ENCODE measurements at places on chromosomes 2 and 18.

DNA sequence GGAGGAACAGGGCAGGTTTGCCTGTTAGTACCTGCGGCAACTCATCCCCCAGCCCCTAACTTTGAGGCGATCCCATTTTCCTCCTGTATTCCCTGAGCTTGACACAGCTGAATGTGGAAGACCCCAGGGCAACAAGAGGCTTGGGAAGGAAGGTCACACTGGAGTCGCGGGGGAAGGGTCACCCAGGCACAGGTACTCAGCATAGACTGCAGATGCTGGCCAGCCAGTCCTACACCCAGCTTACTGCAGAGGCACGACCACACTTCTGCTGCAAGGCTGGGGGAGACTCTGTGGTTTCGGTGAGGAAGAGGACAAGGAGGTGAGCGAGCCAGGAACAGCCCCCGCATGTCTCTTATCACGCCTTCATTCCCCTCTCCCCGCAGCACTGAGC is 91.5 kb downstream of the MALT1 start:
- DNase-seq, result no peak

DNA sequence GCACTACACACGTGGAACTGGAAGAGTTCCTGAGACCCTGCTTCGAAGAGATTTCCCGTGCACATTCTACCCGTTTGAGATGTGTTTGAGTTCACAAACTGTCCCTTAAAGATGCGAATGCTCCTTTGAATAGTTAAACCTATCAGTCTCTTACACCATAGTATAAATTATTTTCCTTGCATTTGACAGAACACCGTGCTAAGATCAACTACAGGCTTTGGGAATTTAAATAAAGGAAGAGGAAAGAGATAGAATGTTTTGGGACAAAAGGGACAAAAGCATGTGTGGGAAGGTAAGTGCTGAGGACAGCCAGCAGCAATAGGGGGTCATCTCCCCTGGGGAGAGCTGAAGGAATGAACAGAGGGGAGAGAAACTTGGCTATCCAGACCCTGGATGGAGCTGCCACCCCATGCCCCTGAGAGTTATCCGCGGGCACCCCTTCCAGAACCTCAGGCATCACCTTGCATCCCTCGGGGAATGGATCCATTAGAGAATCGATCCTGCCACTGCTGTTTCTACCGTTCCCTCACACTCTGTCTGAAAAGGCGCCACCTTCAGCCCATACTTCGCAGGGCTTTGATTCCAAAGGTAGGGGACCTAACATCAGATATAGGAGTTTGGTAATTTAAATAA is 888 bp upstream of the ADCY3 start:
- DNase-seq, result peak; percentile 50

DNA sequence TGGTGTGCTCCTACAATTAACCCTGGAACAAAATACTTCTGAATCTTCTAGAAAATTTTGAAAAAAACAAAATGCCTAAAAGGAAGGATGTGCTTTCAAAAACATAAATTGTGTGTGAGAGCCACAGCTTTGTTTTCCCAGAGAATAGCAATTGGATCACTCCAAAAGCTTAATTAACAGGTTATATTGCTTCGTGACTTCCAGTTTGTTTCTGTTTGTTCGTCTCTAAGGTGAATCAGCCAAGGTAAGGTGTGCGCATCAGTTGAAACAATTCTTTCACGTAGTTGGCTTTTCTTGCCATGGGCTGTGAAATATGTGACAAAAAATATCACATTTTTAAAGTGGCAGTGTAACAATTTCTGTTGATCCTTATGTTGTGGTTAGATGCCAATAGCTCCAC is 90.3 kb upstream of the BARD1 start:
- DNase-seq, result no peak

DNA sequence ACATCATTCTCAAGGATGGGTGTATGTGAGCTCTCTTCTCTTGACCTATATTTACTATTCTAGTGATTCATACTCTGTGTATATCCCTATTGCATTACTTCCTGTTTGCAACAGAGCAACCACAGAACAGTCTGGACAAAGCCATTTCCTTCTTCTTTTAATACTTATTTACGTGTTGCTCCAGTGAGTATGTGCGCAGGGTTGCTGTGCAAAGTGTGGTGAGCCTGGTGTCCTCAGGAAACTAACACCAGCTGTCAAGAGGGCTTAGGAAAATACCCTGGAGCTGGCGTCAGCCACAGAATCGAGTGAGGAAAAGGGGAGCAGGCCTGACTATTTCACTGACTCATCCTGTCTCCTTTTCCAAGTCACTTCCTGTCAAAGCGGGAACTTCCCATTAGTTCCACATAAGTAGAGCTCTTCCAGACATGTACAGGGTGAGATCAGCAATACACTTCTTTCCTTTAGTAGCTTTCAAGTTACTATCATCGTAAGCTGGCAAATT is 214.1 kb upstream of the COPS8 start:
- no peak for DNase-seq
